ENCODE measurements at places on chromosomes 12 and 14.

DNA sequence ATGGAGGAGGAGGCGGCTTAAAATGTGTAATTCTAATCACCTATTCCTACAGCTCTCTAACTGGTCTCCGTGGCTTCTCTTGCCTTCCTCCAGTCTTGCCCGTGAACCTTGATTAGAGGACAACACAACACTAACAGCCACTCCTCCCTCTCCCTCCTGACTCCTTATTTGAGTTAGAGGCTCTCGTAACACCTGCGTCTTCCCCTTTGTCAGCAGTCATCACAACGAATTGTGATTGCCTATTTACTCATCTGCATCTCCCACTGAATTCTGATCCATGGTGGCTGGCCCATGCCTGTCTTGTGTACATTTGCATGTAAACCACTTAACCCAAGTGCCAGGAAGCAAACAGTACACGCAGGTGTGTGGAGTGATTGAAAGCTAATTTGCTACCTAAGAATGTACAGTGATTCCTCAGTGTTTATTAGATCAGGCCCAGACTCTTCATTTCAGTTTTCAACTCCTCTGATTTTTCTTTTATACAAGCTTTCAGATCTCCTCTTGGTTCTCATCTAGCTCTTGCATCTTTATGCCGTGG, 154.5 kb downstream of the MON2 start:
- no peak for DNase-seq

DNA sequence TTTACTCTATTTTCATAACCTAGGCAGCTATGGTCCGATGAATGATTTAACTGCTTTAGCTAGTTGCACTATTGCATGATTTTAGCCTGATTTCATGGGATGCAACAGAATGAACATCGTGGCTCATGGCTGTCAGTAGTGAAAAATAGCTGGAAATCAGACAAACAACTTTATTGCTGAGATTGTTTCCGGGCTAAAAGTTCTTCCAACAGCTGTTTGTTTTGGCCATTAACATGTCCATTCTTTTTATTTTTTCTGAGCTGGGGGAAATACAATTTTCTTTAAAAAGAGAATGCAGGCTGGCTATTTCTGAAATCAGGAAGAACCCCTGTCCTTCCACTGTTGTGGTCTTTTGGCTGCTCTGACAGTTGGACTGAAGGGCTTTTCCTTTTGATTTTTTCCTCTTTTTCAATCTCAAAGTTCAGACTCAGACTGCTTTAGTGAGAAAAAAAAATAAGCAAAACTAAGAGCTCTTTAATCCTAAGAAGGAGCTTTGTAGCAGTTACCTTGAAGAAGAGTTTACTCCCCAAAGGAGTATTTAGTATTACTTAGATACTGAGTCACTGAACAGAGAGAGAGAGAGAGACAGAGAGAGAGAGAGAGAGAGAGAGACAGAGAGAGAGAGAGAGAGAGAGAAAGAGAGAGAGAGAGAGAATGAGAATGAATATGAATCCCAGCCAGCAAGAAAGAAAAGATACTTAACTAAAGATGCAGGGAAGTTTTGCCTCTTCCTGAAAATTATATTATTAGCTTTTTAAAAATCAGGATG, at the start of gene NAV3:
Gene NAV3, plus strand, starts transcription at position 312 of the 769 bp plus-strand sequence. CDS start 568 bp downstream, outside the sequence.
- no peak for DNase-seq

GRCh38 chr12:66035288-66035966, 95.1 kb downstream of the LLPH start:
- DNase-seq, result peak; percentile 69

GRCh38 chr12:55966408-55967281, at the start of gene CDK2:
TSS of gene CDK2 (plus strand) at chr12:55966830. CDS start at chr12:55967009, 179 bp downstream.
- peak; percentile 92 for DNase-seq

DNA sequence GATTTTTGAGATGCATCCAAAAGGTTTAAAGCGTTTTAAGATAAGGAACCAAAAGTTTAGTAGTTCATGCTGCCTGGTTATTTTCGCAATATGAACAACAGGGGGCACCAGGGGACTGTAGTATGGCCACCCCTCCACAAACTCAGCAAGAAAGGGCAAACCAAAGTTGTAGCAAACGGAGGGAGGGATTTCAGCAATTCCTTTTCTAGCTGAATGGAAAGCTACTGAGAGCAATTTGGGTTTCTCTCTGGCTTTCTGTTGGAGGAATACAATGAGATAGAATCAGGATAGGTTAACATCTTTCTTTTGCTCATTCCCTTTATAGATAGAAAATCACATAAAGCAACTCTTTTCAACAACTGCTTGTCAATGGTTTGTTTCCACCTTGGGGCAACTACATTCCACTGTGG, 62.5 kb downstream of the DRAM1 start:
- peak; percentile 84 for DNase-seq

DNA sequence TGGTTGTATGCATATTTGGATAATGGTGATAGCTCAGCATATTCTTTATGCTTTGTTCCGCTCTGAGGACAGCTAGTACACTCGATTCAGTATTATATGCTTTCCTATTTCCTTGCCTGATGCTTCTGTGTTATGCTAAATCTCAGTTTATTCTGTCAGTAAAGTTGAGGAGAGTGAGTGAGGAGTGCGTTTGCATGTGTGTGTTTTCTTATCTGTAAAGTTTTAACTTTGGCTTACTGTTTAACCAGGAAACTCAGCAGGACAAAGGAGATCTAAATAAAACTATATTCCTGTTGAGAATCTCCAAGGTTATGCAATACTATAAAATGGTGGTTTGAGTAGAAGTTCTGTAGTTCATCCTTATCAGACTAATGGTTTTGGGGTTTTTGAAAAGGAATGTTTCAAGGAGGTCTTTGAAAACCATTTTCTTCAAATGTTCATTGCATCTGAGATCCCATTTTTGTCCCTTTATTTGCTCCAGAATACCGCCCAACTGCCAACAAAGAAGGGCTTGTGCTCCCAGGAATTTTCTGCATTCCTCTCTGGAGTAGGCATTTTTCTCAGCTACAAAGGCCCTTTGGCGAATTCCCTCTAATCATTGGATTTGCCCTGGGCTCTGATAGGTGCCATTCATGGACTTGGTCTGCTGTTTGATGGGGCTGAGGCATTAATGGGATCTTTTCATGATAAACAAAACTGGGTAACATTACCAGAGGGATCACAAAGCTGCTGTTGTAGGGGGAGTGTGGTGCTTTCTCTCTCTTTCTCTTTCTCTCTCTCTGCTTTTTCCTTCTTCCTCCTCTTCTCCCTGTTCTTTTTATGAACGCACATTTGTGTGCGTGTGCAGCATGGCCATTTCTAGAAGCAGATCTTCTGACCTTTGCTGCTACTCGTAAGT, 71.7 kb downstream of the HMGA2 start:
- no peak for DNase-seq

DNA sequence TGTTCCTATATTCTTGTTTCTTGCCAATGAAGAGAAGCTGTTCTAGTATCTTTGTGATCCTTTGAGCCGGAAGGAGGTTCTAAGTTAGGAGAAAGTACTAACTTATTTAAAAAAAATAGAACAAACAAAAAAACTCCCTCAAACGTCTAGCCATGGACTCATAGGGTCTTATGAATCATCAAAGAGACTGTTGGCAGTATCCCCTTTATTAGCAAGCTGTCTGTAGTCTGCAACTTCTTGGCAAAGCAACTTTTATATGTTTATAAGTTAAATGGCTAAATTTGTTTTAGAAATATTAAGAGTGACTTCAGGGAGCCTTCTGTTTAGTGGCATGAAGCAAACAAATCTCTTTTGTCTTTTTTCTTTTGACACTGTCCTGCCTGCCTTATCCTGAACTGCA, 291.9 kb downstream of the FUT8 start:
- no peak for DNase-seq

DNA sequence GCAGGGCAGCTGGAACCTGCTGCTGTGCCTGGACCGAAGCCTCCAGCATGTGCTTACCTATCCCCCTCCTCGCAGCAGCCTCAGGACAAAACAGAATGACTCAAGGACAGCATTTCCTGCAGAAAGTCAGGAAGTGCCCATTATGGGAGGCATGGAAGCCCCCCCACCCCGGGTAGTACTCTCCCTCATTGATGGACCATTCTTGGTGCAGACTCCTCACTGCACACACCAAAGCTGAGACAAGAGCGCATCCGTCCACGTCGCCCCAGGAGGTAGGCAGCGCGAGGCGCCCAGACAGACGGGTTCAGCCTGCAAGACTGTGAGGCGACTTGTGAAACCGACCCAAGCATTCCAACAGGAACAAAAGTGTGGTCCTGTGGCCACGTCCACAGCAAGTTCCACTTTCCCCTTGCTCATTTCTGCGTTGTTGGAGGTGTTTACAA, 243.9 kb upstream of the ATXN7L3B start:
- DNase-seq, result no peak

GRCh38 chr12:96408993-96409392, 8.8 kb upstream of the CDK17 start:
- no peak for DNase-seq

DNA sequence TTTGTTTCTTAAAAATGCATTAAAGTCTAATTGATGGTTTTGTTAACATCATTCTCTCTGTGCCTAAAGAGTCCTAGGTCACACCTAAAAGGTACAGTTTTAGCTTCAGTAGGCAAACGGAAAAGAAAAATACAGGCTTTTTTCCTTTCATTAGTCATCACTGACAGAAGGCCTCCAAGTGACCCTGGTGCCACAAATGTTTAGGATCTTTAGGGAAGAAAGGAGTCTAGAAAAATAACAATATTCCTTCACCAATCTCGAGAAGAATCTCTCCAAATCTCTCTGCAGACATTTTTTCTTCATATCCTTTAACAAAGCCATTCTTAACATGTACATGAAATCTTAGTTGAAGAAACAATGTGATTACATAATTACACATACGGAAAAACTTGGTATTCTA, 2.0 kb downstream of the DENND5B start:
- DNase-seq, result no peak

DNA sequence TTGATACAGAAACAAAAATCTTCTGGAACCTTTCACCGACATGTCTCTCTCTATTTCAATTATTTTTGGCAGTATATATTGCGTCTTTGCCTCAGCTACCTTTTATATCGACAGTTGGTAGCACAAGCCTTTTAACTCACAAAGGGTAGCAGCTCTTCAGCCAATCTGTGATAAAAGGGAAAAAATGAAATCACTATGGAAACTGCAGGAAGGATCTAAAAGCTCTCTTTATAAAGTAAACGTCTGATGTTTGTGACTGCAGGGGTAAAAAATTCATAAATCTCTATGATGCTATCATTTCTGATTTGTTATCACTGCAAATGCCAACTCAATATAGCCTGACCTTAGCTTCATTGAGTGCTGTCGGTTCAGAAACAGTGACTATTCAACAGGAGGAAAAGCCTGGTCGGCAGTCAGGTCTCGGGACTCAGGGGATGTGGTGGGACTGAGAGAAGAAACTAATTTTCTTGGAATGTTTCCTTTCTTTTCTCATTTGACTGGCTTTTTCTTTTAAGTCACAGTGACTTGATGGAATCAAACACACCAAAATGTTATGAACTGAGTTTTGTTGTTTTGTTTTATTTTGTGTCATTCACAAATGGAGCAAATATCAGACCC, 5.9 kb upstream of the RMST start:
- DNase-seq, result no peak

- DNase-seq, result no peak
Measured at GRCh38 chr12:104204690-104205480, 10.7 kb upstream of the TXNRD1 start.

GRCh38 chr12:49567611-49568441, at the start of gene MCRS1:
TSS of gene MCRS1 (minus strand) at chr12:49568142. CDS start at chr12:49566731, 1,411 bp downstream.
- peak; percentile 95 for DNase-seq

GRCh38 chr12:50541139-50541538, 36.4 kb downstream of the DIP2B start:
- no peak for DNase-seq

- DNase-seq, result peak; percentile 22
Measured at GRCh38 chr14:61479746-61480502, 158.5 kb downstream of the PRKCH start.

DNA sequence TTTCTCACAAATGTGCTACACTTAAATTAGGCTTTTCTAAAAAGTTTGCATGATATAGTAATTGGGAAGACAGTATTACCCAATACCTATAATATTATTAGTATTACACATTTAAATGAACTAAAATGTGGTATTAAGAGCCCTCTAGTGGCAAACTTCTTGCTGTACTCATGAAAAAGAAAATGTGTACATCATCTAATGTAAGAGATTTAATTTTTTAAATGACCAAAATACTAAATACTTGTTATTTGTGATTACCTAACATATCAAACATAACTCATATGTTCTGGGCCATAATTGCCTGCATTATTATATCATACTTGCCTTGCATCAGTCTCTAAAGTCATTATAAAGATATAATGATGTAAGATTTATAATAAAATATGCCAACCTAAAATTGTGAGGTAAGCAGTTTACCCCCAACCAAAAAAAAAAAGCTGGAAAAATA, 64.2 kb downstream of the DNAI7 start:
- DNase-seq, result peak; percentile 67

- DNase-seq, result no peak
Measured at GRCh38 chr14:100286484-100287191, 19.6 kb downstream of the SLC25A29 start.

GRCh38 chr12:104177663-104178501, 37.7 kb upstream of the TXNRD1 start:
- peak; percentile 98 for DNase-seq

- no peak for DNase-seq
Measured at GRCh38 chr12:128795530-128796361, 28.0 kb downstream of the SLC15A4 start.

GRCh38 chr12:115574826-115575225, 702.7 kb downstream of the MED13L start:
- DNase-seq, result no peak

GRCh38 chr12:71999795-72000194, 61.1 kb downstream of the TPH2 start:
- no peak for DNase-seq

DNA sequence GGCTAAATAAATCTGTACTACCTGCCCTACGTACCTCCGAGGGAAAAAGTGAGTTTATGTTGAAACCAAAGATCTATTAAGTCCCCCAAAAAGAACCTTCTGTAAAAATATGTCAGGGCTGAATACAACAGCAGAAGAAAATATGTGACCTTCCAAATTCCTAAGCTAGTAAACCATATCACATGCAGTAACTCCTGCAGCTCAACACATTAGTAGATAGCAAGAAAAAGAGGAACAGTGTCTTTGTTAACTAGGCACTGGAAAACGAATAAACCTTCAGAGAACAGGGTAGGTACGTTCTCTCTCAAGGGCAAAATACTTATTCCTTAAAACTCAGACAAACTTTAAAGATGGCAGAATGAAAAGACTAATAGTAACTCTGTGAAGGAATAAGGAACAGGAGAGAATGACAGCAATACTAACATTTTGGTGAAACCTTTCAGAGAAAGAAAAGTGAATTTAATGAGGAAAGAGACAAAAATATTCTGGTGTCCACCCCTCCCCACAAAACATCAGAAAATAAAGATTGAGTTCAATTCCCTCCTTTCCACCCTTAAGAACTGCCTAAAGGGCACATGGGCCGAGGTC, 18.0 kb downstream of the CBX5 start:
- DNase-seq, result peak; percentile 42

Measured in NB4 (cell line).